CMK (cell line): ENCODE measurements at places on chromosomes 1 and 21.

GRCh38 chr1:3914911-3915310, 14.8 kb upstream of the C1orf174 start:
- no peak for DNase-seq

DNA sequence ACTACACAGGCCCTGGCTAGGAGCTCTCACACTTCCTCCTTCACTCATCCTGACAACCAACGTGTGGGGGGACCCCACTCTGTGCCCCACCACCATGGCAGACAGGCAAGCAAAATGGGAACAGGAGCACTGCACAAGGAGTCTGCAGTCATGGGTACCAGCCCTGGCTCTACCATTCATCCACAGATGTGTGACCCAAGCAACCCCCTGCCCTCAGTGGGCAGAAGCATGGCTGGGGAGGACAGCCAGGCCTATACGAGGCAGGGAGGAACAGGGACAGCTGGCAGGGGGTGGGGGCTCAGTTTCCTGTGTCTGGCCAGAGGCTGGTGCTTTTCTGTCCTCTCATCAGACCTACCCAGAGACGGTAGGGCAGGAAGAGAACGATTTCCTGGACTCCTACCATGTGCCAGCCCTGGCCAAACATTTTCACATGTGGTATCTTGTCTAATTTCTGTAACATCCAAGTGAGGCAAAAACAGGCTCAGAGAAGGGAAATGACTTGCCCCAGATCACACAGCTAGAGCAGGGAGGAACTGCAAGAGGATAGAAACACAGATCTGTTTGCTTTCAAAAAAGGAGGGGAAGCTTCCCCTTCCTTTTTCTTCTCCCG, 178.0 kb downstream of the HIVEP3 start:
- DNase-seq: no peak

DNA sequence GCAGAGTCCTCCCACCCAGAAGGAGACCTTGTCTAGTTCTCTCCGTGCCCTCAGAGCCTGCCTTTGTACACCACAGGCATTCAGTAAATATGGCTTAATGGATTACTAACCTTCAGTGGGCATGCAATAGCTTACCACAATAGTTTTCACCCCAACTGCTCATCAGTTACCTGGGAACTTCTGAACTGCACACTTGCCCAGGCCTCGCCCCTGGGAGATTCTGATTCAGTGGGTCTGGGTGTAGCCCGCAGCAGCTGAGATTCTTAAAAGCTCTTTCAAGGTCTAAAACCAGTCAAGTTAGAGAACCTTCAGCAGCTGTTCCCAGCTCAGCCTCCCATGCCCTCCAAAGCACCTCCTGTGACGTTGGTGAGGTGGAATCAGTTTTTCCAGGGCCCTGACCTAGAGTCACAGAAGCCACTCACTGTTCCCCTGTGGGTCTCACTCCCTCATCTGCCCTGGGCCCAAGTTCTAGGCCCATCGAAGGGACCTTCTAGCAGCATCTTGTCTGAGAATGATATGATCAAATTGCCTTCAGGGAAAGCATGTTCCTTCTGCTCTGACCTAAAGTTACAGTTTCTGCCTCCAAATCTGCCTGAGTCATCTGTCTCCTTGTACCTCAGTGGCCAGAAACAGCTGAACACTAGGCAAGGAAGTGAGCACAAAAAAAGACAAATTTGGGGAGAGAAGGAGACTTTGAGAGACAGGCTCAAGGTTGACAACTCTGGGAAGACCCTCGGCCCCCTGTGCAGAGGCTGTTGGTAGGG, 10.8 kb downstream of the ASAP3 start:
- DNase-seq: no peak

DNA sequence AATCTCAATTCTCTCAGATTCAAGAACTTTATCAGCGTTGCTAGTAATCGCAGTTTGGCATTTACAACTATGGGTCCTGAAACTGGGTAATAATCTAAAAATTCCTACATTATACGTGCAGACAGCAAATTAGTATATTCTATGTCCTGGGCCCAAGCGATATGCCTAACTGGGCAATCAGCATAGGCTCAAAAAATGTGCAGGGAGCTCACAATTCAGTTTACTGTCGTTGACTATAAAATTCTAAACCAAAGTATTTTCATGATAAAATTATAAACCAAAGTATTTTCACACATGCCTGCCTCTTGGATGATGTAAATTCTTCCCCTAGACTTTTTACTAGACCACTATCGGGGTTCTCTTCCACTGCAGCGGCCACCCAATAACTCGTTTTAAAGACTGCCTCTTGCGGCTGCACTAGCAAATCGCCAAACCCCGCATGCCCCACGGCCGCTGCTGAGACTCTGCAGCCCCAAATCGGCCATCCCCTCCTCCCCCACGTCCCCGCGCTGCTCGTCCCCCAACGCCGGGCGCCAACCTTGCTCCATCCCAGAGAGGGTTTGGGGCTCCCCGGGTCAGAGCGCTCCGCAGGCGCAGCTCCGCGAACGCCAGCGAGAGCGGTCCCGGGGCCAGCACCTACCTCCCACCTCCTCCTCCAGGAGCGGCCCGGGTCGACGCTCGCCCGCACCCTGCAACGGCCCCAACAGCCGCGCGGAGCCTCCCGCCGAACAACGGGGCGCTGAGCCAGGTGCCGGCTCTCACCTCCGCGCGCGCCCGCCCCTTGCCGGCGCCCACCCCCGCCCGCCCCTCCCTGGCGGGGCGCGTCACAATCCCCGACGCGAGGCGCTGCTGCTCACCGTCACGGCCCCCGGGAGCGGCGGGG, 506 bp downstream of the SSX2IP start:
- DNase-seq: peak; percentile 33

DNA sequence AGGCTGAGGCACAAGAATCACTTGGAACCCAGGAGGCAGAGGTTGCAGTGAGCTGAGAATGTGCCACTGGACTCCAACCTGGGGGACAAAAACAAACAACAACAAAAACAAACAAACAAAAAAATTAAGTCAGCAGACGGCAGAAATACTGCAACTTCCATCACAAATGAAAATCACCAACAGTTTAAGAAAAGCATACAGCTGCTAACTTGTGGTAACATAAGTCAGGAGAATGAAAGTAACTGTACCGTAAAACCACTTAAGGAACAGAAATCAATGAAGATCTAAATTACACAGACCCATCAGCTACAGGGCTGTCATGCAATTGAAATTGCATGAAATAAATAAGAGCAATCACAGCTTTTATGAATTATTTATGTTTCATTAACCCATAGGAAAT, 25.0 kb downstream of the MCOLN2 start:
- no peak for DNase-seq

DNA sequence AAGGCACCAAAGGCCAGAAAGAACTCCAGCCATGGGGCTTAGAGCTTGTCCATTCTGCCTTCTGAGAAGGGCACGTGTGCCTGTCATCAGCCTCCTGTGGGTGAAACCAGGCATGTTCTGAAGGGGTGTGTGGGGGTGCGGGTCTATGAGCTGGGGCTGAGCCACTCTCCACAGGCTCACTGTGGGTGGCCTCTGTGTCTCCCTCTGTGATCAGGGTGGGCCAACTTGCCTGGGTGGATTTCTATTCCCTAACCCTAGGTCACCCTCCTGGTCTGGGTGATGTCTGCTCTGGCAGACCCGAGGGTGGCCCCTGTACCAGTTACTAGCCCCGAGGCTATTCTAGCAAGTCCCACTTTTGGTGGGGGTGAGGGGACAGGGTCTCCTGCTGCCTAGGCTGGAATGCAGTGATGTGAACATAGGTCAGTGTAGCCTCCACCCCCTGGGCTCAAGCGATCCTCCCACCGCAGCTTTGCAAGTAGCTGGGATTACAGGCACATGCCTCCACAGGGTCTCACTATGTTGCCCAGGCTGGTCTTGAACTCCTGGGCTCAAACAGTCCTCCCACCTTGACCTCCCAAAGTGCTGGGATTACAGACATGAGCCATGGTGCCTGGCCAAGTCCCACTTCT, 94.4 kb downstream of the TRIM11 start:
- no peak for DNase-seq

GRCh38 chr1:118739501-118739900, 248.6 kb downstream of the TBX15 start:
- no peak for DNase-seq

- DNase-seq: no peak
Observed at GRCh38 chr1:202124142-202124541, 1.4 kb downstream of the GPR37L1 start.

GRCh38 chr1:156060937-156061636, at the start of gene RAB25:
Gene RAB25, plus strand, starts transcription at chr1:156061160. Its CDS starts 241 bp downstream, at chr1:156061401.
- no peak for DNase-seq

DNA sequence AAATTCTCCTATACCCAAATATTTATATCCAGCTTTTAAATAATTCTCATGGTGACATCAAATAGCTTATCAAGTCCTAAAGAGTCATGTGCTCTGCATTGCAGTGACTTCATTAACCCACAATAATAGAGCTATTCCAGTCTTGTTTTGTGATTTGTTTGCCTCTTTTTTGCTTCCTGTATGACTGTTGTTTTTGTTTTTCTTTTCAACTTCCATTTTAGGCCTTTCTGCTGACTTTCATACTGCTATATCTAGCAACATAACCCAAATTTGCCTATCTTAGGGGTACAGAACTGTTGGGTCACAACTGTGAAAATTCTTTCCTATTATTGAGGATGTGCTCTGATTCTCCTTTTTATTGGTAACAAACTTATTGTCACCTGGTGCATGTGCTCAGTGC, 30.3 kb downstream of the SPATA17 start:
- no peak for DNase-seq

- DNase-seq: no peak
Observed at GRCh38 chr21:43782431-43783097, 6.5 kb upstream of the CSTB start.

DNA sequence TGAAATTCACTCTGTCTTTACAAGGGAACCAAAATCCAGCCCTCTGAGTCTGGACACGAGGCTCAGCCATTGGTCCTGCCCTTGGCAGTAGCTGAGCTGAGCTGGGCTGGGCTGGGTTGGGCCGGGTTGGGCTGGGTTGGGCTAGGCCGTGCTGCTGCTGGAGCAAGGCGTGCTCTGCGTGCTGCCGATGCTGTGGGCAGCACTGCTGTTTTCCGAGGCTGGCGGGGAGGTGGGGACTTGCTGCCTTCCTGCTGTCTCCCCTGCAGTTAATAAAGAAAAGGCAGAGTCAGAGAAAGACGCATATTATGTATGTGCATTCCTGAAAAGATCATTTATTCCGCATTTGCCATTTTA, 182.9 kb downstream of the CDC7 start:
- no peak for DNase-seq

DNA sequence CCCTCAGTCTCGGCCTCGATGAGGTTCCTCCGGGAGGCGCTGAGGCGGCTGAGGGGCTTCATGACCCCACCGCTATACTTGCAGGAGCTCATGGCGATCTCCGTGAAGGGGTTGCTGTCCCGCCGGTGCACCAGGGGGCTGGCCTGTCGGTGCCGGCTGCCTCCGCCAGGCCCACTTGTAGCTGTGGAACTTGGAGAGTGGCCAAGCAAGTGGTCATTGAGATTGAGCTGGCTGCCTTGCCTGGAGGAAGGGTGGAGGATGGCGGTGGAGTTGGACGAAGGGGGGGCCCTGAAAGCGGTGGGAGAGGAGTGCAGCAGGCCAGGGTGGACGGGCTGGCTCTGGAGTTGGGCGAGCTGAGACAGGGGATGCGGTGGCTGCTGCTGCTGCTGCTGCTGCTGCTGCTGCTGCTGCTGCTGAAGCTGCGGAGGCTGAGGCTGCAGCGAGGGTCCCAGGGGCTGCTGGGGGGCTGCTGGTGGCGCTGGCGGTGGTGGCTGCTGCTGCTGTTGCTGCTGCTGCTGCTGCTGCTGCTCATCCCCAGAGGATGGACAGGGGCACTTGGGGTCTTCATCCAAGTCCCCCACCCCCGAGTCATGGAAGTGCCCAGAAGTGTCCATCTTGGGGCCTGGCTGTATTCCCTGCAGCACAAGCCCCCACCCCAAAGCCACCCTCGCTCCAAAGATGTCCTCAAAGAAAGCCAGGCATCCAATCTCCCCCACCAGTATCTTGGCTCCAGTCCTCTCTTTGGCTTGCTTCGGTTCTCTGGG, 548 bp downstream of the KCNN3 start:
- DNase-seq: no peak

GRCh38 chr1:245099401-245099800, 55.4 kb upstream of the KIF26B start:
- DNase-seq: no peak

DNA sequence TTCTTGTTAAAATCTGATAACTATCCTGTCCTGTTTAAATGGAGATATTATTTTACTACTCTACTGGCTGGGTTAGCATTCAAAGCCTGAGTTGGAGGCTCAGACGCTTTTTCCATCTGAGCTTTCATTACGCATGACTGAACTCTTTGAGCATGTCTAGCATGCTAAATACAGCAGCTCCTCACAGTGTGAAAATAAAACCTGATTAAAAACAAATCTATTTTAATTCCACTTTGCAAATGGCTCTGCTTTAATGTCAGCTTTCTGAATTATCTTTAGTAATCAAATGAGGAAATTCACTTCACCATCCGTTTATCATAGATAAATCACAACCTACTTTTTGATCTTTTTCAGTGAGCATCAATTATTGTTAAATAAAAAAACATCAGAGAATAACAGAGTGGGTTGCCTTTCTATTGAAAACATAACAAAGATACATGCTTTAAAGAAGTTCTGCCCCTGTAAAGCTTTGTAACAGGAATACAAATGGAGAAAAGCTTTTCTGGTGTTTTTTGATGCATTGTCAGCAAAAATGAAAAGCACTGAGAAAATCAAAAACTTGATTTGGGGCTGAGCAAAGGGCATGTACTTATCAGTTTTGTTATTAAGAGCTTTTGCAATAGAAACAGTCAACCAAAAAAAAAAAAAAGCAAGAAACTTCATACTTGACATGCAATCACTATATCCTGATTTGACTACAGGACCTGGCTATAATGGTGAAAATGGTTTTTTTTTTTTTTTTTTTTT, 3.5 kb upstream of the SPEN start:
- no peak for DNase-seq

DNA sequence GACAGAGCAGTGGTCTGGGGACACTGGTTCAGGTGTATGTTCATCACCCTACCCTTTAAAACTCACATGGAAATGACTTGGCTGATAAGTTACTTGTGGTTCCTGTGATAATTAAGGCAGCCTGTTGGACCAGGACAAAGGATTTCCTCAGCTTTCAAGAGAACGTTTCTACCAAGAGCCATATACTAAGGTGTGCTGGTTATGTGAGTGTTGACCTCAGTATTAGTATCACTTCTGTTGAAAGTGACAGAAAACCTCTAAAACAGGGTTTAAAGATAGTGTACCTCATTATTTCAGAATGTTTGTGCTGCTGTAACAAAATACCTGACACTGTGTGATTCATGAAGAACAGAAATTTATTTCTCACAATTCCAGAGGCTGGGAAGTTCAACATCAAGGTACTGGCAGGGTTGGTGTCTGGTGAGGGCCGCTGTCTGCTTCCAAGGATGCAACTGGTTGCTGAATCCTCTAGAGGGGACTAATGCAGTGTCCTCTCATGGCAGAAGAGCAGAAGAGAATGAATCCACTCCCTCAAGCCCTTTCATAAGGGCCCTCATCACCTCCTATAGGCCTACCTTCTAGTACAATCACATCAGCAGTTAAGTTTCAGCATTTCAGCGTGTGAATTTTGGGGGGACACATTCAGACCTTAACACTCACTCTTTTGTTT, 54.9 kb downstream of the UCK2 start:
- DNase-seq: no peak
